ENCODE measurements at places on chromosomes 1 and 21. TPM values are rescaled to one million over a fixed set of nuclear protein-coding genes. Genes with fewer than 3 reads are reported as not detected.
A peak's percentile ranks its signal among the peaks of the same experiment; 100 is the strongest.

DNA sequence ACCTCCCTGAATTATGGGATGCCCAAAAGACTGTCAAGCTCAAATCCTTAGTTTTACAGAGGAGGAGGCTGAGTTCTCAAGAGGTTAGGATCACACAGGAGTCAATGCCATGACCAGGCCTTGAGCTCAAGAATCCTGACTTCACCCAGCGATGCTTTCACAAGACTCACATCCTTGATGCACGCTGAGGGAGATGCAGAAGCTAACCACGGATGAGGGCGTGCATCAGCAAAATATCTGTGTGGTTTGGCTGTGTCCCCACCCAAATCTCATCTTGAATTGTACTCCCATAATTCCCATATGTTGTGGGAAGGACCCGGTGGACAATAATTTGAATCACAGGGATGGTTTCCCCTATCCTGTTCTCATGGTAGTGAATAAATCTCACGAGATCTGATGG is 133.2 kb downstream of the KCNJ6 start:
- DNase-seq, result no peak

GRCh38 chr1:44318097-44319088 is 36.7 kb downstream of the ERI3 start:
- peak; percentile 90 for DNase-seq

DNA sequence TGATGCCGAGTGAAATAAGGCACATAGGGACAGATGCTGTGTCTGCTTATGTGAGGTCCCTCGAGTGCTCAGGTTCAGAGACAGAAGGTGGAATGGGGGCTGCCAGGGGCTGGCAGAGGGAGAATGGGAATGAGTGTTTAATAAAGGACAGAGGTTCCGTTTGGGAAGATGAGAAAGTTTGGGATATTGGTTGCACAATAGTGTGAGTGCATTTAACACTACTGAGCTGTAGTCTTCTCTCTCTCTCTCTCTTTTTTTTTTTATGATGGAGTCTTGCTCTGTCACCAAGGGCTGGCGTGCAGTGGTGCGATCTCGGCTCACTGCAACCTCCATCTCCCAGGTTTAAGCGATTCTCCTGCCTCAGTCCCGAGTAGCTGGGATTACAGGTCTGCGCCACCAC is 44.9 kb downstream of the TRAPPC10 start:
- DNase-seq, result peak; percentile 23

DNA sequence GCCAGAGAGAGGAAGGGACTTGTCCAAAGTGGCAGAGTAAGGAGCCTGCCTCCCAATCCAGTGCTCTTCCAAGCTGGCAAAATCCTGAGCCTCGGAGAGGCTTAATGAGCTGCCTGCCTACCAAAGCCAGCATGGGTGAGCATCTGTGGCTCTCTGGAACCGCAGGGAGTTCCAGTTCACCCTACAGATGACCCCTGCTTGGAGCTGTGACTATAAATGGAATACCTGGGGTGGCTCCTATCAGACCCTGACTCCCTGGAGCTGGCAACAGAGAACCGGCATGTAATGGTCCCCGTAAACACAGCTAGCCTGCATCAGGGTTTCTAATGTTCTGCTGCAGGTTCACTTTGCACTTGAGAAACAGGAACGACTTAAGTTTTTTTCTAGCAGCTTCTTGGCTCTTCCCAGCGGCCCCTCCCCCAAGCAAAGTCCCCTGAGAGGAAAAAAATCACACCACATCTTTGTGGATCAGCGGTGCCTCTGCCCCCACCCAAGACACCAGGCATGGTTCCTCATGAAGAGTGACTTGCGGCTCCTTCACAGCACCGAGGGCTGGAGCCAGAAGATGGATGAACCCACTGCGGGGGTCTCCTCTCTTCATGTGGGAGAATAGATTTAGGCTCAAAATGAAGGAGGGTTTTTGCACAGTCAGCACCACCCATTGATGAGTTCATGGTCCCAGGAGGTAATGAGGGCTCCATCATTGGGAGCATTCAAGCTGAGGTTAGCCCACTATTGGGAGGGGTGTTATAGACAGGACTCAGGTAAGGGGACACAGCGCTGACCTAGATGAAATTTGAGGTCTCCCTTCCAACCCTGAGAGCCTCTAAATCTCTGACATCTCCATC is 79.0 kb downstream of the SYT2 start:
- no peak for DNase-seq

- DNase-seq, result peak; percentile 53
Measured at GRCh38 chr1:44677201-44677766, 2.8 kb downstream of the ARMH1 start.

DNA sequence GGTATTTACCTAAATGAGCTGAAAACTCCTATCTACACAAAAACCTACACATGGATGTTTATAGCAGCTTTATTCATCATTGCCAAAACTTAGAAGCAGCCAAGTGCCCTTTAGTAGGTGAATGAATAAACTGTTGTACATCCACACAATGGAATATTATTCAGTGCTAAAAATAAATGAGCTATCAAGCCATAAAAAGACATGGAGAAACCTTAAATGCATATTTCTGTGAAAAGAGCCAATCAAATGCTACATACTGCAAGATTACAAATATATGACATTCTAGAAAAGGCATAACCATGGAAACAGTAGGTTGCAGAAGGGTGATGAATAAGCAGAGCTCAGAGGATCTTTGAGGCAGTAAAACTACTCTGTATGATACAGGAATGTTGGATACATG is 23.3 kb downstream of the ABCB10 start:
- DNase-seq, result no peak

DNA sequence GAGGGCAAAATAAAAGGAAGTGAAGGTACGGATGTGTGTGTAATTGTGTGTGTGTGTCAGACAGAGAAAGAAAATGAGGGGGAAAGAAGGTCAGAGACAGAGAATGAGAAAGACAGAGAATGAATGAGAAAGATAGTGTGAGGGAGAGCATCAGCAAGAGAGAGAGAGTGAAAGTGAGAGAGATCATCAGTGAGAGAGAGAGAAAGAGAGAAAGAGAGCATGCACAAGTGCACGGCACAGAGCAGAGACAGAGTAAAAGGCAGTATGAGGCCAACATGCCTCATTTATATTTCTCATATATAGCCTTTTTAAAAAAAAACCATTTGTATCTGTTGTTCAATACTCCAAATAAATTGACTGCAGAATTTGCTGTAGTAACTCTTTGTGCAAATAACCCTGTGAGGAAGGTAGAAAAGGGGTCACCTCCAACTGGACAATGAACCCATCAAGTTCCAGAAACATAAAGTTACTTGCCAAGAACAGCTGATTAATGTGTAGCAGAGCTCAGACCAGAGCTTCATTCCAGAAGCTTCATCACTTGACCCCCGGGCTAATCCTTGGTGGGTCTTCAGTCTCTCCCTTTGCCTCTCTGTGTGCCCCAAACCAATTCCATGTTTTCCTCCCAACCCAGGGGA is 1.2 kb downstream of the HSD3B2 start:
- DNase-seq, result no peak

DNA sequence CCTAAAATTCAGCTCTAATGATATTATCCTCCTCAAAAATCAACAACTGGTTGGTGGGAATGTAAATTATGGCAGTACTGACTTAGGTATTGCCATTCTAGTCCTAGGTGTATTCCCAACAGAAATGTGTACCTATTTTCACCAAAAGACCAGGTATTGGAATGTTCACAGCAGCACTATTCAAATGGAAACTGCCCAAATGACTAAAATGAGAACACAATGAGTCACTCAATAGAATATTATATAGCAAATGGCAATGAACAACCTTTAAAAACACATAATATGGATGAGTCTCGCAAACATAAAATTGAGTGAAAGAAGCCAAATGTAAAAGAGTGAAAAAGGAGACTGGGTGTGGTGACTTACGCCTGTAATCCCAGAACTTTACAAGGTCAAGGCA is 44.9 kb downstream of the GADD45A start:
- no peak for DNase-seq

GRCh38 chr1:210558302-210558701 is 229.6 kb downstream of the HHAT start:
- no peak for DNase-seq

The FAM177B gene
- not detected for total RNA-seq

The RSBN1 gene
- 14.5 TPM for total RNA-seq

The SELENBP1 gene
- total RNA-seq, result 28.3 TPM

The FMN2 gene
- total RNA-seq, result 11.2 TPM

The COL11A1 gene
- 158 TPM for total RNA-seq

The SEC16B gene
- total RNA-seq, result 2.9 TPM

The NTMT2 gene
- not detected for total RNA-seq

The AMIGO1 gene
- 2.5 TPM for total RNA-seq

Data from osteoblast (primary cell).